ENCODE measurements at places on chromosomes 5 and 9.

- peak; percentile 58 for DNase-seq
These were observed 91.1 kb upstream of the RNF180 start for GRCh38 chr5:64074533-64074932.

DNA sequence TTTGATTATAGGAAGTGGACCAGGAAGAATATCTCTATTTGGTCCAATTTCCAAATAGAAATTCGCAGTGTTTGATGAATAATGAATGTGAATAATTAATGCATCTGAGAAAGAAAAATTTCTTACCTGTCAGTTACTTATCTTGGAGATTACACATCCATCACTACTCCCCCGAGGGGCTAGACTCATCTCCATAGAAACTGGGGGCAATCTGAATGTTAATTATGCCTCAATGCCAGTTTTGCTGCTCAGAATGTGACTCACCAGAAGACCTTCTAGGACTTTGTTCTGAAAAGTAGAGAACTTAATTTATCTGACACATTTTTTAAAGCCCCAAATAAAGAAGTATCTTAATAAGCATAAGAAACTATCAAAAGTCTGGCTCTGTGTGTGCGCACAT lies 233.4 kb upstream of the NR4A3 start:
- DNase-seq = no peak

- no peak for DNase-seq
These were observed 64.8 kb downstream of the HSPA4 start for GRCh38 chr5:133116601-133117000.

- DNase-seq = no peak
These were observed 548.5 kb upstream of the GRAMD2B start for GRCh38 chr5:125874717-125875116.

DNA sequence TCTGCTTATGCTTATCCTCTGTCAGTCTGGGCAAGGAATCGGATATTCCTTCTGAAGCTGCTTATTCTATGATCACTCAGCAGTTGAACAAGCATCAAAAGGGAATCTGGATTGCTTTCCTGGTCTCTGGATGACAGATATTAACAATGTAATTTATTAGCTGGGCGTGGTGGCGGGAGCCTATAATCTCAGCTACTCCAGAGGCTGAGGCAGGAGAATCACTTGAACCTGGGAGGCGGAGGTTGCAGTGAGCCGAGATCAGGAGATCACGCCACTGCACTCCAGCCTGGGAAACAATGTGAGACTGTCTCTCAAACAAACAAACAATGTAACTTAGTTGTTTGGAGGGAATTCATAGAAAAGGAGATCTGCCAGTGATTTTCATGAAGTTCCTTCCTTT lies 45.4 kb downstream of the DMRT1 start:
- no peak for DNase-seq

- no peak for DNase-seq
These were observed 41.4 kb downstream of the DUSP1 start for GRCh38 chr5:172729588-172729987.

DNA sequence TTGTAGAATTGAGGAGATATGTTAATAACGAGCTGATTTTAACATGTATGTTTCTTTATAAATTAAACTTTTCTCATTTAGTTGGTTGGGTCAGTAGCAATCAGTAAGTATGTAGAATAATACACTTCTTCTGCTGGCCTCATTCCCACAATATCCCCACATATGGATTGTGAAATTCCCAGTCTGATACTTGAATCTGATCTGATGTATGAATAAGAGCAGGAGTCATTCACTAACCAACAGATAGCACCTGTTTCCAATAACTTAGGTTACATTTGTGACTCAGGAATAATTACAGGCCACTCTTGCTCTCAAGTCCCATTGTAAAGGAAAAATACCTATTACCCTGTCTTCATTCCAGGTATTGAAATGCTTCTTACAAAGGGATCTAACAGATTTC lies 23.9 kb downstream of the SLC36A1 start:
- DNase-seq = no peak

DNA sequence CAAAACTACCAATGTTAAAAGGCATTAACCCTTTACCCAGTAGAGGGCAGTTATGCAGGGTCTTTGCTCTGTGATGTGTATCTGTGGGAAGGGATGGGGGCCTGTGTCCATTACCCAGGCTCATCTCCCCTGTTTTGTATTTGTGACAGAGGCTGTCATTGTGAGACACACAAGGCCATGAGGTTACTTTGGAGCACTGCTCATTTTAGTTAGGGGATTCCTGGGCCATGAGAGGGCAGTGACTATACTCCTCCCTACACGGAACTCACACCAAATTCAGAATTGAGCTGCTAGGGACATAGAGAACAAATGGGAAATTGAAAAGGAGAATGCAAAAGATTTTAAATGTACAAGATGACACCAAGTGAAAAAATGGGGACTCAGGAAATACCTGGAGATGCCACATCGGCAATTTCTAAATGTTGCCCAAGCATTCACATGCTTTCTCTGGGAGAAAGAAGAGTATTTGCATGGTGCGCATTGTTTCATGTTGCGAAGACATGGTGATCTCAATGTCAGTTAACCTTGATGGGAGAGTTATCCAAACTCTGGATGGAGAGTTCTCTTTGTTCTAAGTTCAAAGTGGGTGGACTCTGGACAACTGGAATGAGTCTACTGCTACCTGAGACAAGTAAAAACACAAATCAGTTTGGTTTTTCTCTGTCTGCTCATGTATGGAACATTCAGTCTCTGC lies 32.5 kb downstream of the C9orf152 start:
- no peak for DNase-seq

DNA sequence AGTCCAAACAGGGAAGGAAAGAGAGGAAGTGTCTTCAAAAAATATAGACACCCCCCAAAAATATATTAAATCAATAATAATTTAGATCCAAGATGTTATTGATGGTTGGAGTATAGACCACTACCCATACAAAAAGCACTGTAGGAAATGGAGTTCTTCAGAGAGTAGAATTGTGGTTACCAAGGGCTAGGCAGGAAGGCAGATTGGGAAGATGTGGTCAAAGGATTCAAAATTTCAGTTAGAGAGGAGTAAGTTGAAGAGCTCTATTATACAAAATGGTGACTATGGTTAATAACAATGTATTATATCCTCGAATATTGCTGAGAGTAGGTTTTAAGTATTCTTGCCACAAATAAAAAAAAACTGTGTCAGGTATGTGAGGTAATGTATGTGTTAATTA lies 149.4 kb downstream of the CWC27 start:
- DNase-seq = peak; percentile 85

DNA sequence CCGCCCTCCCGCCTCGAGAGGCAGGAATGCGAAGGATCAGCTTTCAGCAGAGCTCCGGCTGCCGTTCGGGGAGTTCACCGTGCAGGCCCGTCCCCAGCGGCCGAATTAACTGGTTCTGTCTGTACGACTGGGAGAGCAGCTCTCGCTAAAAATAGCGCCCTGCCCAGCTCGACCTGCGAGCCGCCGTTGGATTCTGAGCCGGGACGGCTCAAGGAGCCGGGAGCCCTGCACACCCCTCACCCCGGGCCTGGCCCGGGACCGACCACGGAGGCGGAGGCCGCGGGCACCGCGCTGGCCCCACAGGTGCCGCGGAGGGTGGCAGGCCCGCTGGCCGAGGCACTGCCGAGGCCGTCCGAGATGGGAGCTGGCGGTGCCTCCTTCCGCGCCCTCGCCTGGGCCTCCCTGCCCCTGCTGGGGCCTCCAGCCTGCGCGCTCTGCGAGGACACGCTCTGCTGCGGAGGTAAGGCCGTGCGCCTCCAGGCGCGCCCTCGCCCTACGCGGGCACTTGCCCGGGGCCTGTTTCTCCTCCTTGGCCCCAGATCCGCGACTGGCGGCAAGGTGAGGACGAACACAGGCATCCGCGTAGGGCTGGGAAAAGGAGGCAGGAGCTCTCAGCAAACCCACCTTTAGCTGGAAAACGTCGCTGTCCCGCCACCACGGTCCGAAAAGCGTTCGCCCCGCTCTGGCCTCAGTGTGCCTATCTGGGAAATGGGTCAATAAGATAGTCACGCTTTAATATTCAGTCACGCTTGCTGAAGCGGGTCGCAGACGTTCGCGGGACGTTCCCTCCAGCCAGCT lies 53.1 kb upstream of the DAB2IP start:
- DNase-seq = no peak

- DNase-seq = no peak
These were observed 20.5 kb upstream of the RALGPS1 start for GRCh38 chr9:126894052-126894603.

DNA sequence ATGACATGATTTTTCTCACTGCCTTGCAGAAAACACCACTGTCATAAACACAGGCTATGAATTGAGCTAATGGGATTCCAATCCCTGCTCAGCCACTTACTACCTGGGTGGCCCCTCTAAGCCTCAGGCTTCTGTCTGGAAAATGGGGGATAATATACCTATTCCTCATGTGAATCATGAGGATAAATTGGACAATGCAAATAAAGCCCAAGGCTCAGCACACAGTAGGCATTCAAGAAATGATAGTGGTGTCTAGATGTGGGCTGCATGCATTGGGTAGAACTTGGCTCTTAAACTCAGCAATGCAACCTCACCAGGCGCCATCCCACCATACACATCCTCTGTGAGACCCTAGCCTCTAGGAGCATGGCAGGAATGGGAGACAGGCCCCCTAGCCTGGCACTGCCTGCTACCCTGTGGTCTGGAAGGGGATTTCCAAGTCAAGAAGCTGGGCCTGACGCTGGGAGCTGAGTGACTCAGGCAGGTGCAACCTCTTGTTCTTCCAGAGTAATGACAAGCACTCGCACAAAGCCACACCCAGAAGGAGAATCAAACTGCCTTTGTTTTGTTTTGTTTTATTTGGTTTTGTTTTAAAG lies 2.3 kb upstream of the TNIP1 start:
- no peak for DNase-seq

GRCh38 chr5:158483281-158483860 lies 616.3 kb downstream of the EBF1 start:
- DNase-seq = no peak

DNA sequence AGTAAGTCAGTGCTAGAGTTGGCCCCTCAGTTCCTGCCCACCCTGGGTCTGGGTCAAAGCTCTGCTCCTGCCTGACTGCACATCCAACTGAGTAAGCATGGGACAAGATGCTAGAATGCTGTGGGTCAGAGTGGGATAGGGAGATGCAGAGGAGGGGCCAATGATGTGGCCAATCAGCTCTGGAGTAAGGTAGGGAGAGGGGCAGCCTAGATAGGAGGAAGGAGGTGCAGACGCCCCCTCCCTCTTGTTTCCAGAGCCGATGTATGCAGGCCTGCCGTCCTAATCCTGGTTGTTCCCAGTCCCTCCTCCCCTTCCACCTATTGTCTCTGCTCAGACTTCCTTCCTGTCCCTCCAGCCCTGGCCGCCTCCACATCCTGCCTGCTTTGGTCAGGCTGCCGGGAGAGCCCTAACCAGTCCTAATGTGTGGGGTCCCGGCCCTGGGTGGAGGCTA lies 1.3 kb downstream of the ARAP3 start:
- no peak for DNase-seq

DNA sequence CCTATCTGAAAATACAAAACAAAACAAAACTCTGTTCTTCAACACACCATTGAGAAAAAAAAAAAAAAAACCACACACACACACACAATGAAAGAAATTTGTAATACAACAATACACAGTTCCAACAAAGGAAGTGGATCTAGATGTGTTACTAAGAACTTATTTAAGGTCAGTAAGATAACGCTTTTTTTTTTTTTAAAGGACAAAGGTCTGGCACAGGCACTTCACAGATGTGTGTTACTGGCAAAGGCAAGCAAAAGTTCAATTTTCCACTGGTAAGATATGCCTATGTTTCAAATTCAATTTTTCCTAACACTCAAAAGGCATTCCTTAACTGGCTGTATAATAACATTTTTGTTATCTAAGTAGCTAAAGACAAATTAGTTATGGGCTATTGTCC lies 3.6 kb downstream of the RFK start:
- no peak for DNase-seq

Data from Kasumi-1 (cell line).